ENCODE measurements at places on chromosomes 7 and 10.
A peak's percentile ranks its signal among the peaks of the same experiment; 100 is the strongest.

GRCh38 chr7:151409667-151410404 lies at the start of gene WDR86:
Gene WDR86 (minus strand): TSS chr7:151410038. CDS start chr7:151409589, 449 bp downstream.
- no peak for DNase-seq

GRCh38 chr10:90856964-90857634 lies 740 bp downstream of the HTR7 start:
- no peak for DNase-seq

GRCh38 chr7:157032128-157032527 lies 21.7 kb upstream of the MNX1 start:
- no peak for DNase-seq

DNA sequence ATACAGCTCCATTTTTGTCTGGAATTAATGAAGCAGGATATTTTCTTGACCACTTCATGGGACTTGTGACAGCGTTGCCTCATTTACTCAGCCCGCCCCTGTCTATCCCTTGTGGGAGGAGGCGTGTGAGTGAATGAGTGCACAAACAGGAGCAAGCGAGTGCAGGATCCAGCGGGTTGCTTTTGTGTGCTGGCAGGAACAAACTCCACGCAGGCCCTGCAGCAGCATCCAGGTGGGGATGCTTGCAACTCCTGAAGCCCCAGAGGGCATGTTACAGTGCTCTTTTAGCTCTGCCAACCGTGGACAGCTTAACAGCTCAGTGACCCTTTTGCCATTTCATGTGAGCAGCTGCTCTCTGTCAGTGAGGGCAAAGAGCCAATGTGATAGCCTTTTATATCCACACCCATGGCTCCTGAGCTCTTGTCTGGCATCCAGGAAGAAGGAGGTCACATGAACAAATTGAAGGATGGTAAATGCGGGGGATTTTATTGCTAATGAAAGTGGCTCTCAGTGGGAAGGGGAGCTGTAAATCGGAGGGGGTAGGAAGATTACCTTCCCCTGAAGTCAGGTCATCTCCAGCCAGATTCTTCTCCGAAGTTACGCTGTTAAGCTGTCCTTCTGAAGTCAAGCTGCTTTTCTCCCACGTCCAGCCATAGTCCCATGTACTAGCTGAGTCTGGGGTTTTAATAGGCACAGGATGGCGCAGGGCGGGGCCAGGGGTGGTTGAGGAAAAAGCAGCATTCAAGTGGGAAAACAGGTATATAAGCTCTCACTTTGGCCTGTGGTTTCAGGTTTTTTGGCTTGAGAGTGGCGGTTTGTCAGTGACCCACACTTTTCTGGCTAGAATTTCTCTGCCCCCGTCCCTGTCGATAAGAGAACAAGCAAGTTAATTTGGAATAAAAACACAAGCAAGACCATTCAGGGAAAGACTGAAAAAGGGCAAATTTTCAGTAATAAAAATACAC lies 714.7 kb upstream of the MBL2 start:
- no peak for DNase-seq

DNA sequence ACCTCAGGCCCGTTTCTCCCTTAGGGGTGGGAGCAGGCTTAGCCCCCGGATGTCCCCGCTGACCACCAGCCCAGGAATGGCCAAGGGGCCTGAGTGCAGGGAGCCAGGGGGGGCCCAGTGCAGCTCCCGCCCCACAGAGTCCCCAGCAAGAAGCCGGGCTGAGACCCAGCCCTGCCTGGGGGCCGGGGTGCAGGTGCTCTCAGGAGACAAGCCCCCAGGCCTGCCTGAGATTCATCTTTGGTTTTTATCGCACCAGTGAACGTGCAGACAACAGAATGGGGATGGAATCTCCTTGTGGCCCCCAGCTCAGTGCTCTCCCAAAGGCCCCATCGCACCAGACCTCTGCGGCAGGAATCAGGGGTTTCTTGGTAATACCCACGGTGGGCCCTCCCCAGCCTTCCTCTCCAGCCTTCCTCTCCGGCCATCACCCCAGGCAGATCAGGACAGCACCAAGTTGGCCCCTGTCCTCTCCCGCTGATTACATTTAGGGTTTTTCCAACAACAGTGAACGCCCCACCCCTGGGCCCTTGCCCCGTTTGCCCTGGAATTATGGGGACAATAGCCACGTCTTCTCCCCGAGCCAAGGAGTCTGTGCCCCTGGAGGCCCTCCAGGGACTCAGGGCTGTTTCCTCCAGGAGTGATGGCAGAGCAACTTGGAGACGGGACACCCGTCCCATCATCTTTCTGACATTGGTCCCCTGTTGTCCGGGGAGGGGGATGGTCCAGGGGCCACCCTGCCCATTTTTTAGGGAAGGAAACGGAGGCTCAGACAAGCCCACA lies 22.4 kb downstream of the ADAP1 start:
- no peak for DNase-seq

DNA sequence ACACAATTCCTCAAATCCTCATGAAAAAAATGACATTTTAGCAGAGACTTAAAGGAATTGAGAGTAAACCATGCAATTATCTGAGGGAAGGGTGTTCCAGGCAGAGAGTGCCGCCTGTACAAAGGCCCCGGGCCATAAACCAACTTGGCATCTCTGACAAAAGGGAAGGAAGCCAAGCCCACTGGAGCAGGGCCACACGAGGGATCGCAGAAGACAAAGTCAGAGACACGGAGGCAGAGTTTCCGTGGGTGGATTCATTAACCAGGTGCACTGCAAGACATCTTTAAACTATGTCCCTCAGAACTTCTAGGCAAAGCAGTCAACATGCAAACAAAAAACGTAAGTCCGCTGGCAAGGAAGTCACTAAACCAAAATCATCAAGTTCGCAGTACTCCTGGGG lies 92.0 kb downstream of the SFMBT2 start:
- DNase-seq: no peak

GRCh38 chr7:27560706-27561235 lies 101.9 kb downstream of the HIBADH start:
- DNase-seq: peak; percentile 19

- peak; percentile 51 for DNase-seq
These were observed 190.0 kb downstream of the PLXNA4 start for GRCh38 chr7:132386201-132386681.

GRCh38 chr10:114405011-114405350 lies 679 bp upstream of the AFAP1L2 start:
- DNase-seq: no peak

- no peak for DNase-seq
These were observed 661.7 kb upstream of the AUTS2 start for GRCh38 chr7:68936471-68937035.

DNA sequence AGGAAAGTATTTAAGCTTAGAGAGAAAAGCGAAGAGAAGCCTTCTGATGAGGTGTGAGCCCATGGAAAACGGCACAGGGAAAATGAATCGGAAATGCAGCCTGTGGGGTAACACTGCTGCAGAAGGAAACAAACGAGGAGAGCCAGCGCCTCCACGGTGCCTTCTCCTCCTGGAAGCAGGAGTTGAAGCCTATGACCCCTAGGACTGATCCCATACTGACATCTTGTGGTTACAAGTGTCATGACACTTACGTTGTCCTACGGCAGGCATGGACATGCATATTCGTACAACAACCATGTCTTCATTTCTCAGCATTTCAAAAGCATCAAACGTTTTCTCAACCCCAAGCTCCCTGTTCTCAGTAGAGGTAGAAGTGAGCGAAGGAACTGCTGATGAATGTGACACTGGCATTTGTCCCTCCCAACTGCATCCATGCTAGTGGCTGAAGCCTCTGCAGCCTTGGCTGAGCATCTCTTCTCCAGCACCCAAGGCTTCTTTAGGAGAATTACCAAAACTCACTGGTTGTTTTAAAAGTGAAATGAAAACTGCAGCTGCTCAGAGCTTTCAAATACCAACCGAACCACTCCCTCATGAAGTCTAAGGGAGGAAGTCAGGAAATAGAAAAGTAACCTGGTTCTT lies 160.2 kb downstream of the JAZF1 start:
- peak; percentile 89 for DNase-seq

DNA sequence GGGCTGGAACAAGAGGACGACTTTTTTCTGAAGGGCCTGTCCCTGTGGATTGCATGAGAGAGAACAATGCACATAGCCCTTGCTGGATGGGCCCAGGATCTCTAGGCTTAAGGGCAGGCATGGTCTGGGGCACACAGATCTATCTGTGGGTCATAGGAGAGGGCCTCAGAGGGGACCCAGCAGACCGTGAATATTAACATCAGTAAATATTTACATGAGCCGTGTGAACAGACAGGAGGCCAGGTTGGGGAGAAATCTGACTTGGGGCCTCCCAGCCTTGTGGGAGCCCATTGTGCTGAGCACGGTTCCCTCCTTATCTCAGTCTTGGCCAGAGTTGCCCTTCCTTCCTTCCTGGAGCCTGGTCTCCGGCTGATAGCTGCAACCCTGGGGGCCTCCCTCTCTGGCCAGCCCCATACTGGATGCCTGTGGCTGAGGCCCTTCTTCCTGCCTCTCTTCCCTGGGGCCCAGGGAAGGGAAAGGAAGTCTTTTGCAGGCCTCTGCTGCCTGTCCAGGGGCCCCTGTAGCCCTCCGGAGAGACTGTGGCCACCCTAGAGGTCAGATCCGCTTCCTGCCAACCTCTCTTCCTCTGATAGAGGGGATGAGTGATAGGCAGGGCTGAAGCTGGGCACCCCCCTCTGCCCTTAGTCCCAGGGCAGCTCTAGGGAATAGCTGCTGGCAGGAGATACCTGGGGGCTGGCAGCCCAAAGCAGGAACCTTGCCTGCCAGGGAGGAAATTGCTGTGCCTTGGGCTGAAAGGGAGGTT lies 44.5 kb upstream of the TRIM8 start:
- no peak for DNase-seq

DNA sequence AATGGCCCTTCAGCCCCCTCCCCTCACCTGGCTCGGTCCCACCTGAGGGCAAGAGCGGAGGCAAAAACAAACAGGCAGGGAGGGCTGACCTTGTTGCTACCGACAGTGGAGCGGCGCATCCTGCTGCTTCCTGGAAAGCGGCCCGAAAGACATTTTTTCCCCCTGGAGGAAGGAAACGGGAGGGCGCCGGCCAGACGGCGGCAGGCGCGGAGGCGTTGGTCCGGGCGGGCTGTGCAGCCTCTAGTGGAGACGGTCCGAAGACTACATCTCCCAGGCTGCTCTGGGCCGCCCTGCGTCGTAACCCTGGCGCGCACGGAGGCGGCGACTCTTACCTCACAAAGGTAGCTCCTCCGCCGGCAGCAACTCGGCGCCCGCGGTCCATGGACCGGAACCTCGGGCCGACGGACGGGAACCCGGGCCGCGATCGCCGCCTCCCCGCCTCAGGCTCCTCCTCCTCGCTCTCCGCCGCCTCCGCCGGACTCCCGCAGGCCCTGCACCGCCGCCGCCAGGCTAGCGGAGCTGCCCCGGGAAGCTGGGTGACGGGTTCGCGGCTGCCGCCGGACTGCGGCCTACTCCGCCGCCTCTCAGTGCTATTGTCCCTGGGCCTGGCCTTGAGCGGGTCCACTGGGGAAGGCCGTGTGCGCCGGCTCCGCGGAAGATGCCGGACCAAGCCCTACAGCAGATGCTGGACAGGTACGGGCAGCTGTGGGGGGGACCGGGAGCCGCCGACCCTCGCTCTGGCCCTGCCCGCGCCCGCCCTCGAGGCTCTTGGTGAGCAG lies at the start of the genes CPEB3 and MARCHF5:
Gene CPEB3 (minus strand): TSS at position 242 of the 779 bp plus-strand sequence. CDS start 50,728 bp downstream, outside the sequence.
Gene MARCHF5 (plus strand): TSS at position 331 of the 779 bp plus-strand sequence. CDS start 328 bp downstream, at position 659.
- DNase-seq: peak; percentile 96

GRCh38 chr10:126417220-126417825 lies 29.0 kb upstream of the ADAM12 start:
- no peak for DNase-seq

GRCh38 chr7:959271-959670 lies 4.8 kb upstream of the ADAP1 start:
- DNase-seq: no peak

DNA sequence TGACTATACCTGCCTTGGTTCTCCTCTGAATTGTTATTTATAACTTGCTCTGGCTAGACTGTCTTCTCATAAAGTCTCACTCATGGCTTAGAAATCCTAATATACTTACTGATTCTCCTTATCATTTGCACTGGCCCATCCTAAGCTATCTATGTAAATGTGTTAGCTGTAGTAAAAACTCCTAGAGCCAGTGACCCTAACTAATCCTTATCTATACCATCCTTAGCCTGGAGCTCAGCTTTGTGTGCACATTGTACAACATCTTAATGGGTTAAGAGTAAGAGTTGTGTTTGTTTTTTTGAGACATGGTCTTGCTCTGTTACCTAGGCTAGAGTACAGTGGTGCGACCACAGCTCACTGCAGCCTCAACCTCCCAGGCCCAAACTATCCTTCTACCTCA lies 40.8 kb downstream of the LAMB4 start:
- DNase-seq: no peak

- no peak for DNase-seq
These were observed 10.8 kb downstream of the NKX6-2 start for GRCh38 chr10:132774902-132775863.

- no peak for DNase-seq
These were observed 59.7 kb downstream of the MACC1 start for GRCh38 chr7:20157456-20157855.

- peak; percentile 31 for DNase-seq
These were observed 28.5 kb downstream of the EPC1 start for GRCh38 chr10:32318476-32318896.

DNA sequence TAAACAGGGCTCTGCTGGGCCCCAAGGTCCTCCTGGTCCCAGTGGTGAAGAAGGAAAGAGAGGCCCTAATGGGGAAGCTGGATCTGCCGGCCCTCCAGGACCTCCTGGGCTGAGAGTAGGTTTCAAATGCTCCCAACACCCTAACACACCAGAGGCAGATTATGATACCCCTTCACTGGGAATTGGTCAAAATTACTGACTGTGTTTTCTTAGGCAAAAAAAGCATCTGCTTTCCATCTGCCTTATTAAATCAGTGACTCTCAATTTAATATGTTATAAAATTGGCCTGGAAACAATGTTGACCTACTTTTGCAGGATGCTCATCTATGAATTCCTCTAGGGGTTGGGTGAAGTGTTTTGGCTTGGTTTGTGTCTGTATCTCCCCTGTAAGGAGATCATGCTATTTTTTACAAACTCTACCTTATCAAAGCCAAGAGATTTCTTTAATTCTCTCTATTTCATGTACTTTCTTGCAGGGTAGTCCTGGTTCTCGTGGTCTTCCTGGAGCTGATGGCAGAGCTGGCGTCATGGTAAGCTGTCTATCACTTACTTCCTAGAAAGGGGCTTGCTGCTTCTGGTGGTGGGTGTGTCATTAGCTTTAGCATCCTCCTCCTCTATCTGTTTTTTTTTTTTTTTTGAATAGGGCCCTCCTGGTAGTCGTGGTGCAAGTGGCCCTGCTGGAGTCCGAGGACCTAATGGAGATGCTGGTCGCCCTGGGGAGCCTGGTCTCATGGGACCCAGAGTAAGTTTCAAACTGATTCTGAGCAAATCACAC lies 15.9 kb downstream of the COL1A2 start:
- no peak for DNase-seq

DNA sequence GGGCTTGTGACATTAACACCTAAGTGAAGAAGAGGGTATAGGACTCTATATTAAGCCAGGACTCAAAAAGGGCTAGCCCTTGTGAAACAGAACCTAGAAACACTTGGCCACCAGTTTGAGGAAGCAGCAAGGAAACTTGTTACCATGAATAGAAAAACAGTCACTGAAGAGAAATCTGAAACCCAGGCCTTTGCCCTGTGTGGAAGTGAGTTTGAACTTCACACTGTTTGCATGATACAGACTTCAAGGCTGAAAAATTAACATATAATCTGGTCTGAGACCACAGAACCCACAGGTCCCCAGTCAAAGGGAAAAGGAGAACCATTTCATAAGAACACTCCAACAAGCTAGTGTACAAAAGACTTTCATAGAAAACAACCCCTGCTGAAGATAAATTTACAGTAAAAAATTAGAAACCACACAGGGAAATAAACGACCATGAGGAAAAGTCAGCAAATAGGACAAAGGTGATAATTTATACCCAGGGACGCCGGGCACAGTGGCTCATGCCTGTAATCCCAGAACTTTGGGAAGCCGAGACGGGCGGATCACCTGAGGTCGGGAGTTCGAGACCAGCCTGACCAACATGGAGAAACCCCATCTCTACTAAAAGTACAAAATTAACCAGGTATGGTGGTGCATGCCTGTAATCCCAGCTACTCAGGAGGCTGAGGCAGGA lies 76.1 kb downstream of the SKIDA1 start:
- no peak for DNase-seq

Data from AG08395 (cell line).